ENCODE measurements at places on chromosomes 3 and 15.

GRCh38 chr15:66359740-66360139 is 3.3 kb upstream of the TIPIN start:
- DNase-seq, result no peak

GRCh38 chr3:93961489-93961888 is 12.2 kb downstream of the PROS1 start:
- DNase-seq, result no peak

DNA sequence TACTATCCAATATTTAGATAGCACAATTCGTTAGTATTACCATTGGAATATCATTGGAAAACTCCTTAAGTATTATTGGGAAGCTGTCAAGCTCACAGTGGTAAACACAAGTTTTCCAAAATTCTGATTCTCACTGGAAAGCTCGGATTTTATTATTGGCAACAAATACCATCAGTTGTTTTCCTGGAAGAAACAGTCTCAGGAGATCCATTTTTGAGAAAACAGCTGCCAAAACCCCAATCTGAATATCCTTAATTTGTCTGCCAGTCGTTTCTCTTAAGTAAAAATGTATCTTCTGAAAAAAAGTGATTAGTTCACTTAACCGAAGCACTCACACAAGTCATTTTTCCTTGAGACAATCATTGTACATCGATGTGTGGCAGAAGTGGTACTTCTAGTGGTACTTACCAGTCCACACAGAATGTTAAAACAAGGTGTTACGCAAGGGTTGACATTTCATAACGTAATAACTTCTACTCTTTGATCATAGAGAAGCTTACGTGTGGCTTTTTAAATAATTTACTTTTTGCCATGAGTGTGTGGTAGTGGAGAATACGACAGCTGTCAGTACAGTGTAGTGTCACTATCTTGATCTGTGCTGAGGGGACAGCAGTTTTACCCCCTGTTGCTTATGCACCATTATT is 74.9 kb downstream of the FAM43A start:
- DNase-seq, result no peak

GRCh38 chr3:122942937-122943827 is 84.4 kb downstream of the SEMA5B start:
- peak; percentile 58 for DNase-seq

- DNase-seq, result no peak
These were observed 486 bp downstream of the LSG1 start for GRCh38 chr3:194671511-194671899.

- DNase-seq, result no peak
These were observed 65.6 kb downstream of the GLCE start for GRCh38 chr15:69226023-69226355.

GRCh38 chr3:17505856-17506255 is 236.6 kb downstream of the TBC1D5 start:
- DNase-seq, result no peak

GRCh38 chr3:143771939-143772338 is 76.3 kb downstream of the SLC9A9 start:
- no peak for DNase-seq

GRCh38 chr3:17678116-17678741 is 64.2 kb downstream of the TBC1D5 start:
- DNase-seq, result no peak

DNA sequence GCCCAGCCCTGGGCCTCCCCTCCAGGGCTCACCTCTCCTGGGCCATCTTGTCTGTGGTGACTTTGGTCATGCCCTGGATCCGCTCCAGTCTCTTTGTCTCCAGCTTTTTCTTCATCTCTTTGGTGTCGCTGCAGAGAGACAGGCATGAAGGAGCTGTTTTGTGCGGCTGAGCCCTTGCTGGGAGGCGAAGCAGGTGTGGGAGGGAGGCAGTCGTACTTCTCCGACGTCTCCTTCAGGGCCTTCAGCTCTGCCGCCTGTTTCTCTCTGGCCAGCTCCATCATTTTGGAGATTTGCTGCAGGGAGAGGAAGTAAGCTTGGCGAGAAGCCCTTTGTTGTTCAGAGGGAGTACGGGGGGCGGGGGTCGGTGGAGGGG is 7.7 kb upstream of the ANKRD63 start:
- no peak for DNase-seq

DNA sequence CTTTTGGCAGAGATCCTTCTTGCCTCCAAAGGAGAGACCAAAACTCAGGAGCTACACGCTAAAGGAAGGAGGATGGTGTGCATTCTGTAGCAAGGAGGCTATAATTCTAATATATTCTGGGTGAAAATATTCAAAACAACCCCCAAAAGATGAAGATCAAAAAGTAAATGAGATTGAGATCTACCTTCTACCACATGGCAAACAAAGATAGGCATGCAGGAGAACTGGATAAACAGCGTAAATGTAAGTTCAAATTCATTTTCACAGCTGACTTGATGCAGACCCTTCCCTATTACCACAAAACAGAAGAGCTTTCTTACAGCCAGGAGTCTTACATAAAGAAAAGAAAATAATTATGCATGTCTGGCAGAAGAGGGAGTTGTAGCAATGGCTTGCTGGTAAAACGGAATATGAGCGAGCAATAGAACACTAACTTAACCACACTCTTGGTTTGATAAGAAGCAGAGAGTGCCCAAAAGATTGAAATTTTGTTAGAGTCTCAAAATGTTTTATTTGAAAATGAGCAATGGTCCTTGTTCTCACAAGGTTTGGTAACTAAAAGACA is 272.7 kb downstream of the MECOM start:
- no peak for DNase-seq

GRCh38 chr3:132445817-132446216 is 28.5 kb downstream of the DNAJC13 start:
- DNase-seq, result peak; percentile 47

DNA sequence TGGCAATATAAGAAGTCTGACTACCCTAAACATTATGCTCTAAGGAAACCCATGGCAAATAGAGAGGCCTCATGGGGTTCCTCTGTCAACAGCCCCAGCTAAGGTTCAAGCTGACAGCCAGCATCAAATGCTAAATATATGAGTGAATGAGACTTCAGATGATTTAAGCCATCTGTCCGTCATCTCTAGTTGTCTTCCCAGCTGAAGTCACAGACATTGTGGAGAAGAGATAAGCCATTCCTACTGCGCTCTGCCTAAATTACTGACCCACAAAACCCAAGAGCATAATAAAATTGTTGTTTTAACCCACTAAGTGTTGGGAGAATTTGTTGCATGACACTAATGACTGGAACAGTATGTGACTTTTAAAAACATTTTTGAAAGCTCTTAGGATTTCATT is 87.3 kb upstream of the IGSF10 start:
- DNase-seq, result no peak

GRCh38 chr3:197811343-197811742 is 20.3 kb downstream of the LRCH3 start:
- peak; percentile 82 for DNase-seq

DNA sequence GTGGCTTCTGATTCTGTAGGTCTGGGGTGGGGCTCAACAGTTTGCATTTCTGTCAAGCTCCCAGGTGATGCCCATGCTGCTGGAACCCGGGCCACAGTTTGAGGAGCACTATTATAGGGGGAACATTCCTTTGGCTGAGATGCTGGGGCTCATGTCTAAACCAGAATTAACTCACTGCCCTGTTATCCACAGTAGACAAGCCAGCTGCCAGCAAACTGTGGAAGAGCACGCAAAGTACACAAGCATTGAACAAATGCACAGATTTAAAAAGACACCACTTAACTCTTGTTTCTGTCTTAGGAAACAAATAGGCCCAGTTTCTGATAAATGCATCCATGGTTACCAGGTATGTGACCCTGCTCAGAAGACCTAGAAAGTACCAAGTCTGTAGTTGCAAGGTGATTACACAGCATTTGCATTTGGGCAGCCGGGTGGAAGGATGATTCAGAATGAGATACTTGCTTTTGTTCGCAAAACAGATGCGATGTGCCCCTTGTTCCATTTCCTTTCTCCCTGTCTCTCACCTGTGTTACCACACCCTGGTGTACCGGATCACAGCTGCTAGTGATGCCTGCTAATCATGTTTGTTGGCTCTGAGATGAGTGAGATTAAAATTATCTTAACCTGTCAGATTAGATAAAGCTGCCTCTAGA is 12.4 kb downstream of the GYG1 start:
- DNase-seq, result no peak

DNA sequence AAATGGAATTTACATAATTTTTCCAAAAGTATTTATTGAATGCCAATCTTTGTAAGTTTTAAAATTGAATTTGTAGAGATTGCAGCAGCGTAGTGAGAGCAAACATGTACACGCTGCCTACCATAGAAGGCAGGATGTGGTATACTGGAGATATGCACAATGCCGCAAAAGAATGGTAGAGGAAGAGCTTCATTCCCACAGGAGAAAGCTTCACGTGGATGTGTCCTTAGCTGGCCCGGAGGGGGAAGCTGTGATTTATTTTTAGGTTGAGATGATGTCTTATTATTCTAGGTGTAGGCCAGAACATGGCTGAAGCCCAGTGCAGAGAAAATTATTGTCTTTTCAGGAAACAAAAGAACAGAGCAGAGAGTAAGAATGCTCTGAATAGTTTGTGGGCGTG is 743.3 kb upstream of the BCHE start:
- no peak for DNase-seq

- no peak for DNase-seq
These were observed 14.9 kb downstream of the SPRED1 start for GRCh38 chr15:38267421-38268022.

DNA sequence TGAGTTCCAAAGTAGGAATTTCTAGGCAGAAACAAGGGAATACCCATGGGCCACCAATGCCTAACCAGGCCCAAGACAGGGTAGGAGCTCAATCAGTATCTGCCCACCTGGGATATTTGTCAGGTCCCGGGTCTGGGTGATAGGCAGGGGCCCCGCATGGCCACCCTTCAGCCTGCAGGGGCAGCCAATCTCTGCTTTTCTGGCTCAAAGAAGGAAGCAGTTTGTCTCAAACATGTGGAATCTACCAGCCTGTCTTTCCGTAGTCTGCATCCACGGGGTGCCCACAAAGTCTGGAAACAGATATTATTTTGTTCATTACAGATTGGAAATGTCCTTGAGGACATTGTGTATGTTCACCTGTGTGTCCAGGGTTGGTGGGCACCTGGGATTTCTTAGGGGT is 56.2 kb downstream of the CEMIP start:
- no peak for DNase-seq

DNA sequence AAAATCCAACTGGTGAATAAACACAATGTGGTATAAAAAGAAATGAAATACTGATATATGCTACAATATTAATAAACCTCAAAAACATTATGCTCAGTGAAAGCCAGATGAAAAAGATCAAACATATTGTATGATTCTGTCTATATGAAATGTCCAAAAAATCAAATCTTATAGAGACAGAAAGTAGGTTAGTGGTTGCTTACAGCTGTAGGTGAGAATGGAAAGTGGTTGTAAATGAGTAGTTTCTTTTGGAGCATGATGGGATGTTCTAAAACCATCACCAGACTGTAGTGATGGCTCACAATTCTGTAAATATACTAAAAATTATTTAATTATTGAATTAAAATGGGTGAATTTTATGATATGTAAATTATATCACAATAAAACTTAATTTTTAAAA is 58.4 kb downstream of the SENP7 start:
- no peak for DNase-seq

DNA sequence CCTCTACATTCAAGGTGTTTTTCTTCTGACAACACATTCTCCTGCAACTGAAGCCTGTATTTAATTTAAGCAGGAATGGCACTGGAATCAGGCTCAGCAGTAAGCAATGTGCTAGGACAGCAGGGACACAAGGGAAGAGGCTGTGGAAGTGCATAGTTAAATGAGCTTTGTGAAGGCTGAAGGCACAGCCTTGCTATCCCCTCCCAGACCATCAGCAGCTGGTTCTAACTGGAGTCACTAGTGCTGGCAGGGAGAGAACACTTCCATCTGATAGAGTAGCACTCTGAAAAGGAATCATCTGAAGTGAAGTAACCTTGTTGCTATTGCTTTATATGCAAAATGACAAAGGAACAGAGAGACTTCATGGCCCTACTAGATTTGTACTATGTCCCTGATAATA is 14.7 kb downstream of the UQCC5 start:
- peak; percentile 78 for DNase-seq

DNA sequence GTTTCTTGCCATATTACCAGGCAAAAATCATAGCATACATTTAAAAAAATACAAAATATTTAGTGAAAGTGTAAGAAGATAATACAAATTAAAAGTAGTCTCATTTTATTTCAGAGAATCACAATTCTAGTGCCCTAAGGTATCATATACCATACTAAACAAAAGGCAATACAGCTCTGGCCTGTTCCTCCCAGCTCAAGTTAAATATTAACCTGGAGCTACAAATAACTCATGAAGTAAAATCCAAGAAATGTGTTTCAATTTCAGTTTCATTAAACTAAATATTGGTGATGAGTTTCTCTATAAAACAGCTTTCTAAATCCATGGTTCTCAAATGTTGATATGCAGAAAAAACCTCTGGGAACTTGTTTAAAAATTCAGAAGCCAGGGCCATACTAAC is 67.7 kb downstream of the INO80 start:
- DNase-seq, result no peak

- no peak for DNase-seq
These were observed 2.6 kb downstream of the GPR160 start for GRCh38 chr3:170040418-170040817.

DNA sequence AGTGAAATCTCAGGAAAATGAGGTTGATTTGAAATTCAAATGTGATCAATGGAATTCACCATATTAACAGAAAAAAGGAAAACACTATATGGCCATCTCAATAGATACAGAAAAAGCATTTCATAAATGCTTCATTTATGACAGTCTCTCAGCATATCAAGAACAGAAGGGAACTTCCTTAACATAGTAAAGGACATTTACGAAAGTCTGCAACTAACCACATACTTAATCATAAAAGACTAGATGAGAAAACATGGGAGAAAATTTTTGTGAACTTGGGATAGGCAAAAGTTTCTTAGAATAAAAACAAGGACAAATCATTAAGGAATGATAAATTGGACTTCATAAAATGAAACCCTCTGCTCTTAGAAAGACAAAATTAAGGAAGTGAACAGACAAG is 24.7 kb upstream of the TIPARP start:
- DNase-seq, result no peak

DNA sequence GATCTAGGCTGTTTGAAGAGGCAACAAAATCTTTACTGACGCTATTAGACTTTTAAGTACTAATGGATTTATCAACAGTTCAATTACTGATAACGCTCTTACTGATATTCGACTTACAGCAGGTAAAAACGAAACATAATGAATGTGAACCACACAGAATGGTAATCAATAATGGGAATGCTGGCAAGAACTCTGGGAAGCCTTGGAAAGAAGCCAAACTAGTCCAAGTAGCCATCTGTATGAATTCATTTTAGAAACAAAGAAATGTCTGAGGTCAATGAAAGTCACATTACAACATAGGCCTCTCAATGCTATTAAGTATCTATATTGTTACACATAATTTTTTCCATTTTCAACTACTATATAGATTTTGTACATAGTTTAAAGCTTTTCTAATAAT is 130.0 kb downstream of the DMXL2 start:
- peak; percentile 6 for DNase-seq

- DNase-seq, result no peak
These were observed 425.9 kb upstream of the TGFBR2 start for GRCh38 chr3:30180310-30181177.

DNA sequence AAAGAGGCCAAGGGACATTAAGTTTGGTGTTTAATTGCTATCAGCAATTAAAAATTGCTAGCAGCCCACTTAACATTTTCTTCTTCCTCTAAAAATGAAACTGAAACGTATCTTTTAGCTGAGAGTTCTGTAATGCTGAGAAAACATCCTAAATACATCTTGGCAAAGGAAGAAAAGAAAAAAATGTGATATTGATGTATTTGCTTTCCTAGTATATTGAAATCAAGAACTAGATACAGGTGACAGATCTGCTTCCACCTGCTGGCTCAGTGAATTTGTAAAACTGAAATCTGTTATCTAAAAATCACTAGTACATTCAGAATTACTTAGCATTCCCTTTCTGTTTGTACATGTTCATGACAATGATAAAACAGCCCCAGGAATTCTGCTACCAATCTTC is 283.2 kb downstream of the ZBTB20 start:
- no peak for DNase-seq

All from pons (tissue), 1 donor.